Activated T-cell treated with anti-CD3 and anti-CD28 coated beads, Interleukin-2, amount 50 U/mL, for 72 hours (primary cell): ENCODE measurements at places on chromosomes 5 and 9. TPM values are rescaled to one million over a fixed set of nuclear protein-coding genes. Genes with fewer than 3 reads are reported as not detected.

DNA sequence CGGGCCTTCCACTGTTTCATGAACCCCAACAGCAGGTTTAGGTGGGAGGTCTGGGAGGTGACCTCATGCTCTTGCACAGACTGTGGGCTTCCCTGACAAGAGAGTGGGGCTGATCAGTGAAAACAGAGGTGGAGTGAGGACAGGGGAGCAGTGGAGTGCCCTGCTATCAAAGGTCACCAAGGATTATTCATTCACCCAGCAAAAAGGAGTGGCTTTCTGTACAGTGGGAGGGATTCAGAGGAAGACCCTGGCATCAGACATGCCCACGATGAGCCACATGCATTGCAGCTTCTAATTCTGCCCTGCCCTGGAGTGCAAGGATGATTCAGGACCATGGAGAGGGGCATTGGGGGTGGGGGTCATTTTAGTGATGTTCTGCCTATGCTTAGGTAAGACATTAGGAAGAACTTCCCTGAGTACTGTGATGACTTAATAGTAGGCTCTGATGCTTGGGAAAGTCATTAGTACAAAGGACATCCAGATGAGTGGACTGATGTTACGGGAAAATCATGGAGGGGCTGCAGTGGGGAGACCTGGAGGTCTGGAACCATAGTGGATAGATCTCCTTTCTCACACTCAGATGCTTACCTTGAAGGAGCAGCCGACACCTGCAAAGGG lies 12.8 kb downstream of the TRAF1 start:
- DNase-seq: no peak

DNA sequence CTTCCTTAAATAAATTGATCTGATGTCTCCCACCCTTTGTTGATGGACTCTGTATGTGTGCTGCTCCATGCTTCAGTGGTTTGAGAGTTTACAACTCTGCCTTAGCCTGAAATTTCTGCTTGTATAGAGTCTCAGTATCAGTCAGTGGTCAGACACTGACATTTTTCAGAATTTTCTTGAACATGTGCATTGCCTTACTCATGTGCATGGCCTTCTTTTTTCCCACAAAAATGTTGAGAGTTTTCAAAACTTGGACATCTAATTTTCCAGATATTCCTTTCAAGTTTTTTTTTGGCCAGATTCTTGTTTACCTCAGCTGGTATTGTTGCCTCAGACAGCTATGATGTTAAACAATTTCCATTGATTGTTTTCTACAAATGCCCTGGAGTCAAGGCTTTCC lies 427.1 kb upstream of the CHD1 start:
- no peak for DNase-seq

GRCh38 chr9:116716438-116716837 lies 29.3 kb downstream of the TRIM32 start:
- DNase-seq: no peak

DNA sequence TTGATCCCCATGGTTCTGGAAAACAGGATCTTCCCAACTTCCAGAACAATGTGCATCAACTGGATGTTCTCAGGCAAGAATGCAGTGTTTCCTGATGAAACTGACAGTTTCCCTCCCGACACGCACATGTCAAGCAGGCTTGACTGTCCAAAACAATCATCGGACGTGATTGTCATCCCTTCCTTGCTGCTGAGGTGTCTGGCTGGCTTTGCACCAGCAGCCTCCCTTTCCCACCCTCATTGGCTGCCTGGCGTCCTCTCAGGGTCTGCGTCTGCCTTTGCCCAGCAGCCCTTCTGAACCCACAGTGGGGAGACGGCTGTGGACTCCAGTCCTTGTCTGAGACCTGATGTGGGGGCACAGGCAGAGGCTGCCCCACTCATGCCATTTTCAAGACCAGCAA lies 110.8 kb downstream of the MARCHF3 start:
- no peak for DNase-seq

TUSC1 gene
- total RNA-seq: 0.79 TPM
